ENCODE measurements at places on chromosomes 1 and 21.

DNA sequence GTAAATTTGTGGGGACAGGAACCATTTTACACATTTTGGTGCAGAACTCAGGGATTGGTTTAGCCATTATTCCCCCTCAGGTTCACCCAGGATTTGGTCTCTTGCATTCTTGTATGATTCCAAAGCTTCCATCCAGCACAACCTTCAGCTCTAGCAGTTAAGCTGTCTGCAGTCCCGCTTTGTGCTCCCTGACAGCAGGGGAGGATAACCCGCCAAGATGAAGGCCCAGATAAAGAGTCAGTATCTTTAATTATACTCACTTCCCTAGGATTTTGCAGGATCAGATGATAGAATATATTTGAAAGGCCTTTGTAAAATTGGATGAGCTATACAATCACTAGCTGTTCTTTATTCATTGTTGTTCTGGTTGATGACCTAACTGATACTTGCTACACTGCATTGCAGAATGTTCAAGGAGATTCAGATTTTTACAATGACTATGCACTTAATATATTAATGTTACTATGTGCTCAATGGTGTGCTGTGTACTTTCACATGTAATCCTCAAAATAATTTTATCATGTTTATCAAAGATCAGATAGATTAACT lies 49.8 kb downstream of the SLC16A1 start:
- no peak for DNase-seq

DNA sequence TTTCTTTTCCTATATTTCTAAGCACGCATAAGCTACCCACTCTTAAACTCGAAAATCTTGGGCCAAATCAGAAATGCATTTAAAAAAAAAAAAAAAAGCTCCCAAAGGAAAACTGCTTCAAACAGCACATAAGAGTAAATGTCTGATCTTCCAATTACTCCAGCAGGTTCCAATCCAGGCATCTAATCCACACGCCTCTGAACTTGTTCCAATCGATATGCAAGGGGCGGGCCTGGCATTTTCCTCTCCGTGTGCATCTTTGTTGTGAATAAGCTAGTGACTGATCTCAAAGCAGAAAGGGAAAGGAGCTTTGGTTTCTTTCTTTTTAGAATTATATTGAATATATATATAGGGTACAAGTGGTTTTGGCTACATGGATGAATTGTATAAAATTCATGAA lies 365.5 kb downstream of the PRDM2 start:
- no peak for DNase-seq

- no peak for DNase-seq
Observed at GRCh38 chr1:159302095-159302494, at the start of gene FCER1A. TSS of gene FCER1A (plus strand) at chr1:159302336. CDS start at chr1:159302365, 29 bp downstream.

GRCh38 chr21:44618504-44618903 lies 6.6 kb downstream of the KRTAP10-8 start:
- peak; percentile 77 for DNase-seq

DNA sequence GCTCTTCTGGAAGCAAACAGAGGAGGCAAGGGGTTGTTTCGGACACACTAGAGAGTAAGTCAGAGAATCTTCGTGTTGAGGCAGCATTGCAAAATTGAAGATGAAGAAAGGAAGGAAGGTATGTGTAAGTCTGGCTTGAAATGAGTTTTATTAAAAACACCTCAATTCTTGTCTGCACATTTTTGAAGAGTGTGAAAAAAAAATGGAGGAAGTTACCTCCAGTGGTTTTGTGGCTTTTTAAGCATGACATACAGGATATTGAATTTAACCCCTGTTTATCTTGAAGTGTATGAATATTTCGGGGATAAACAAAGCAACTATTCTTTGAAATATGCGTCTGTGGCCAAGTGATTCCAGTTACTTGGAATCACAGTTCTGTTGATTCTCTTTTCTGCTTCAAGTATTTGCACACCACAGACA lies 203.2 kb upstream of the SGIP1 start:
- no peak for DNase-seq

GRCh38 chr1:23168445-23169194 lies at the start of gene LUZP1:
TSS of gene LUZP1 (minus strand) at chr1:23168856.
- peak; percentile 95 for DNase-seq

- no peak for DNase-seq
Observed at GRCh38 chr21:42129300-42130266, 58.5 kb downstream of the UMODL1 start.

DNA sequence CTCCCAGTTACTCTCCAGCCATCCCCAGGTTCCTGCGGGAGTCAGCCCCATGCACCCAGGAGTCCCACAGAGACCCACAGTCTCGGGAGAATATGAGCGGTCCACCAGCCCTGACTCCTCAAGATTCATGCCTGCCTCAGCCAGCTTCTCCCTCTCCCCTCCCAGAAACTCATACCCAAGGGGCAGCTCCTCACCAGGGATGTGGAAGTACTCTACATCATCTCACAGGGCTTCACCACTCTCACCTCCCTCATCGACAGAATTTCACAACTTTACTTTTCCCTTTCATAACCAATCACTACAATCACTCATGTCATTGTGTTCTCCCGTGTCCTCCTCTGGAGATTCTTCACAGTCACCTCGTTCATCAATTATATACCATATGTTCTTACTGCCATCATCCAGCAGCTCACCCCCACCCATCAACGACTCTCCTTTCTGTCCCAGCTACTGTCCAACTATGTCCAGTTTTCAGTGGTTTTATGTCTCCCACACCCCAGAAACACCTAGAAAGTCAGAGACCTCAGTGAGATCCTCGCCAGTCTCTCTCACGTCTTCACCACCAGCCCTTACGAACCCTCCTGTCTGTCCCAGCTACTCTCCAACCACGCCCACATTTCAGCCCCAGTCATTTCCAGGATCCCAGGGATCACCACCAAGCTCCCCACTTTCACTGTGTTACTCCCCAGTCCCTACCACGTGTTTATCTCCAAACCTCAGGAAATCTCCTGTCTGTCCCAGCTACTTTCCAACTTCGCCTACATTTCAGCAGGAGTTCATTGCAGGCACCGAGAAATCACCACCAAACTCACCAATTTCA lies 1530.1 kb upstream of the TPTE start:
- no peak for DNase-seq

GRCh38 chr1:224044420-224044819 lies 69.5 kb upstream of the FBXO28 start:
- DNase-seq, result no peak

GRCh38 chr1:193325042-193325441 lies 138.6 kb upstream of the B3GALT2 start:
- no peak for DNase-seq

GRCh38 chr1:115790846-115791245 lies 22.3 kb upstream of the CASQ2 start:
- no peak for DNase-seq

DNA sequence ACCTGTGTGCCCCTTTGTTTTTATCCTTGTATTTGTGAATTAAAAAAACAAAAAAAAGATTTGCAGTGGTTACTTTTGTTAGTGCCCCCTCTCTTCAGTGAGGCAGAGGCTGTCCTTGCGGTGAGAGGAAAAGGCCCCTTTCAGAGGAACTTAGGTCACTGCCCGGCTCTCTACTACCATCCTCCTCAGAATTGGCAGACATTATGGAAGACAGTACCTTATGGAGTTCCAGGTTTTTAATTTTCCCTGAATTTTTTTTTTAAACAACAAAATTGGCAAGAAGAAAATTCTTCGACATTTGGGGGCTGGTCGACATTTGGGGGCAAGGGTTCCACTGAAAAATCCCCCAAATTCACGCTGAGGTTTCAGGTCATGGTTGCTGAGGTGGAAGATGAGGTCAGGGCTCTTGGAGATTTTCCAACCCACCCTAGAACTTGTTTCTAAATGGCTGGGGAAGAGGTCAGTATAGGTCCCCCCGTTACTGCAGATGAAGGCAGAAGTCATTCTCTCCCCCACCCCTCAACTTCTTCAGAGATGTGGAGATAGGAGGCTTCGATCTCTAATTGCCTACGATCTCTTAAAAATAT lies 5.3 kb downstream of the RXFP4 start:
- DNase-seq, result no peak

- no peak for DNase-seq
Observed at GRCh38 chr1:215779729-215780128, 212.6 kb downstream of the KCTD3 start.

DNA sequence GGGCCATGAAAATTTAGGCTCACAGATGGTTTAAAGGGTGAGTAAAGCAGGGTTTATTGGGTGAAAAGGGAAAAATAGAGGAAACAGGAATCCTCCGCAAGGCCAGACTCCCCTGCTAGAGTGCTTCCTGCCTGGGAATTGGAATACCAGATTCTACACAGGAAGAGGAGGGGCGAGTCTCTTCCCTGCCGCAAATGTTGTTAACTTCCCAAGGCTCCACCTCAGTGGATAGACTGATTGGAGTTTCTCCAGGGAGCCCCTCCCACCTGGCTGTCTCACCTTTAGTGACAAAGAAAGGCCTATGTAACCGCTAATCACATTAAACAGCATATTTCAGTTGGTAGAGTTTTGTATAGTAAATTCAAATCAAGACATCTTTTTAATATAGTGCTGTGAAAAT lies 1450.1 kb downstream of the KCNT2 start:
- DNase-seq, result no peak

DNA sequence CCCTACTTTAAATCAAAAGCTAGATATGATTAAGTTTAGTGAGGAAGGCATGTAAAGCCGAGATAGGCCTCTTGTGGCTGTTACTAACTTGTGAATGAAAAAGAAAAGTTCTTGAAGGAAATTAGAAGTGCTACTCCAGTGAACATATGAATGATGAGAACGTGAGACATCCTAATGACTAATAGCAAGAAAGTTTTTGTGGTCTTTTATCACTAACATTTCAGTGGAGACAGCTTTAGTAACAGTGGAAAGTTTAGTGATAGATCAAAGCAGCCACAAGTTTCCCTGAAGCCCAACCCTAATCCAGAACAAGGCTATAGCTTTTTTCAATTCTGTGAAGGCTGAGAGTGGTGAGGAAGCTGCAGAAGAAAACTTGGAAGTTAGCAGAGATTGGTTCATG lies 73.6 kb upstream of the LRRC8B start:
- no peak for DNase-seq

DNA sequence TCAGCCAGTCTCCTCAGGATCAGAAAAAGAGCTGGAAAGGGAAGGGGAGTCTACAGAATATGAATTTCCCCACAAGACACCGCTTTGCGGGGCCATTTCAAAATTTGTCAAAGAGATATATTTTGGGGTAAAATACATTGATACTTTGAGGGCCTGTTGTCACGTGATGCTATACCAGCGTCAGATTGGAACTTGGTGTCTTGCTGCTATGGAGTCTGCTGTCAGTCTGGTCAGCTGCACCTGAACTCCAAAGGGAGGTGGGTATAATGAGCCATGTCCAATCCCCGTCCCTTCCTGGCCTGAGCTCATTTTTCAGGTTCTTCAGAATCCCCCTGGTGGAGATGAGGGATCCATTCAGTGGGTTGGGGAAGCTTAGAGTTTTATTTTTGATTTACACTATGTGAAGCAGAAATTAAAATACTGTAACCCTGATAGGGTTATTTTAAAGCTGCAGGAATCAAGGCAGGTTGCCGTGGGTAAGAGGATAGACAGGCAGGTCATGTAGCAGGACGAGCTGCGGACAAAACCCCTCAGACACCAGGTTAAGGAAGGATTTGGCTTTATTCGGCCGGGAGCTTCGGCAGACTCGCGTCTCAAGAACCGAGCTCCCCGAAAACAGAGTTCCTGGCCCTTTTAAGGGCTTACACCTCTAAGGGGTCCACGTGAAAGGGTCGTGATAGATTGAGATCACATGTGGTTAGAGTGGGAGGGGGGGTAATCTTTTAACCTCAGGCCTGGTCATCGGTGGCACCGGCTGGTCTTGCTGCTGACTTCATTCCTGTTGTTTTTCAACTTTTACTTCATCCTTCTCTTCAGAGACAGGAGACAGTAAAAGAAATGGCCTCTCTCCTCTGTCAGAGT lies 2.2 kb upstream of the POFUT2 start:
- DNase-seq, result no peak

GRCh38 chr1:4830707-4831106 lies 176.3 kb downstream of the AJAP1 start:
- no peak for DNase-seq

DNA sequence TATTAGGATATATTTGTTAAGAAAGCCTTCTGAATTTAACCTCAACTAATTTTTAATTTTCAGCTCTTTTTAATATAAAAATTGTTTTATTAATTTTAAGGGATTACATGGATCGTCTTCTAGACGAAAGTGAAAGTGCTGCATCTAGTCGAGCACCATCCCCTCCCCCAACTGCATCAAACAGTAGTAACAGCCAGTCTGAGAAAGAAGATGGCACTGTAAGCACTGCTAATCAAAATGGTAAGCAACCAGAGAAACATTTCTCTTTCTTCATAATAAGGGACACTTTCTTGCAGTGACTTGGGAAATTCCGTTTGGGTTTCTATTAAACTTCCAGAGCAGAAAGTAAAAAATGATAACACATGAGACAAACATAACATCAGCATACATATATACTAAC lies 56.9 kb downstream of the MIER1 start:
- no peak for DNase-seq

DNA sequence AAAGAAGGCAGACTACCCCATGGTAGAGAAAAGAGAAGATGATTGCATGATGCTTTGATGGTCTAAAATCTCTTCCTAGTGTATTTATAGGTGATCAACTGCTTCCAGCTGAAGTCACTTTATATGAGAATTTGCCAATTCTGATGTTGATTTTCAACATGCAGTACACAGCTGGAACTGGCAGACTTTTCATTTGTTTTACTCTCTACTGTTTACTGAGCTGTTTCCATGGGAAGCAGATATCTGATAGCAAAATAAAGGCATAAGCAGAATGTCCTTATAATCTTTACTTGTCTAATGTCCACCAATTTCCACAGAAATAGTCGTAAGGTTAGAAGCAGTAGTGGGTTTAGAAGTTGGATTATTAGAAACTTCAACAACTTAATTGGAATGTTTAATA lies 74.9 kb downstream of the SYDE2 start:
- no peak for DNase-seq

DNA sequence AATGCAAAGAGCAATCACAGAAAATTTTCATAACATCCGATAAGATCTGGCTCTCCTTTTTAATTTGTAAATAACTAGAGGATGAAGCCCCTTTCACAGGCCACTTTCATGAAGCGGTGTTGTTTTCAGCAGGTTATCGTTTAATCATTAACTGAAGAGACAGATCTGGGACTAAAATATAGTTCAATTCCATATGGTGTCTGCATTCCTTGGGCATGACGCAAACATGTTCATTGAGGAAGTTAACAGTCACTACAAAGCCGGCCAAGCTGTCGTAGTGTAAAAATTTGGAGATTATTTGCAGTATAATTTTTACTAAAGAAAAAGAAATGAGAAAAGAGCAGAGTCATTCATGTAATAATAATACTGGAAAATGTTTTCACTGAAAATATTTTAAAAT lies 565.2 kb upstream of the ADAMTS5 start:
- DNase-seq, result no peak

- no peak for DNase-seq
Observed at GRCh38 chr1:60281360-60281932, 207.9 kb upstream of the C1orf87 start.
